Lung microvascular endothelial cell (primary cell): ENCODE measurements at places on chromosomes 2 and 18. TPM values are rescaled to one million over a fixed set of nuclear protein-coding genes. Genes with fewer than 3 reads are reported as not detected.

DNA sequence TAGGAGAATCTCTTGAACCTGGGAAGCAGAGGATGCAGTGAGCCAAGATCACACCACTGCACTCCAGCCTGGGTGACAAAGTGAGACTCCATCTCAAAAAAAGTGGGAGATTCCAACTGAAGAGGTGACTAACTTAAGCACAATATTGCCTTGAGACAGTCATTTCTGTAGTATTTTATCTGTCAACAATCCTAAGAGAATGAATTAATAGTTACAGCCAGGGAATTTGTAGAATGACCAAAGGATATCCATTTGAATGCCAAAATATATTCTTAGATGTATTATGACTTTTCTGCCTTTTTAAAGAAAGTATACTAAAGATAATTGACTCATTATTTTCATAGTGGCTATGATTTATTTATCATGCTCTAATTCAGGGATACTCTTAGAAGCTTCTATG lies 40.7 kb upstream of the CCDC150 start:
- DNase-seq, result no peak

- DNase-seq, result peak; percentile 72
Measured at GRCh38 chr2:218582076-218582475, 13.4 kb downstream of the CNOT9 start.

DNA sequence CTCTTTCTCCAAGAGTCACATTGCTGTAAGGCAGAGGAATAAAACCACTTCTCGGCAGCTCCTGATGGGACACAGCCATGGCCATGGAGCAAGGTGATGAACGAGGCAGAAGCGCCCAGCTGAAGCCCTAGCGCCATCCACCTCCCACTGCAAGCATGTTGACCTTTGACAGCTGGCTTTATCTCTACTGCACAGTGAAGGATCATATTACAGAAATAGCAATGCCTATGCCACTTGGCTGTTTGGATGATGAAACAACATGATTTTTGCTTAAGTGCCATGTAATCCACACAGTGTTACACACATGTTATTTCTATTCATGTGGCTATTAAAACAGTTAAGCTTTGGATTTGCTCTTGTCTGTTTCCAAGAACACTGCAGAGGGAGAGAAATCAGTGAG lies 167.7 kb downstream of the VAPA start:
- DNase-seq, result no peak

- DNase-seq, result peak; percentile 23
Measured at GRCh38 chr2:157497638-157498314, 53.9 kb upstream of the CYTIP start.

DNA sequence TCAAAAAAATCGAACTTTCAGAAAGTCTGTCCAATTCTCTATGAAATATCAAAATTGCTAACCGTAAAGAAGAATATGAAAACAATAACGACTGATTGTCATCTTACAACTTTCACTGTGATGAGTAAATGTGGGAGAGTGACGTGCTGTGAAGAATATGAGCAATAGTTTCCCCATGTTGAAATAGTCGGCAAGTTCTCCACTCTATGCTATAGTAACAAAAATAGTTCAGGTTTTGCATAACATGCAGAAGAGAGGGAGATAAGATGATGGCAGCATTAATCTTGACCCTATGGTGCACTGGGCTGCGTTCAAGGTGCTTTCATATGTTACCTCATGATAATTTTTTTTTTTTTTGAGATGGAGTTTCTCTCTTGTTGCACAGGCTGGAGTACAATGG lies 196.8 kb upstream of the CYRIA start:
- no peak for DNase-seq

GRCh38 chr2:129233751-129234406 lies 745.6 kb upstream of the RAB6C start:
- no peak for DNase-seq

DNA sequence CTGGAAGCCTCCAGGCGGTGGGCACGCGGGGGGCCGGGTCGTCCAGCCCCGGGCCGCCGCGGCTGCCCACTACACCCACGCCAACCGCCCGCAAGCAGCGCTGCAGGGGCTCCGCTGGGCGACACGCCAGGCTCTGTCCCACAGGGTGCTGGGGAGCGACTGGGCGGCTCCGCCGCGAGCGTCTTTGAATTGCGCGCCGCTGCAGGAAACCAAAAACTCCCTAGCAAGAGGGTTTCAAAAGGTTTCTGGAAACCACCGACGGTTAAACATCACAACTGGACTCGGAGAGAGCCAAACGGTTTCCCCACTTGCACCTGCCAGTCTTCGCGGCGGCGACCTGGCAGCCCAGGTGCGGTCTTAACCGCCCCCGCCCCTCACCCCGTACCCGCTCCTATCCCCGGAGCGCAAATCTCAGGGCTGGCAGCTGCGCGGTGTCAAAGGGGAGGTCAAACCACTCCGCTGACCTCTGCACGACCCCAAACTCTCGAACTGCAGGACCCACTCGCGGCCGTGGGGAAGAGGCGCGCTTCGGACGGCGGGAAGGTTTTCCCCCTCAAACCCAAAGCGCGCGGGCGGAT lies 1.0 kb downstream of the CXCR4 start:
- peak; percentile 31 for DNase-seq

The PLGLB2 gene
- 0.87 and 1.2 TPM in 2 replicates for total RNA-seq

The ATG16L1 gene
- total RNA-seq, result 18.1 and 26.2 TPM in 2 replicates

The FNDC4 gene
- 8.3 and 10.9 TPM in 2 replicates for total RNA-seq

The SERPINE2 gene
- 1.6 and 5.7 TPM in 2 replicates for total RNA-seq

The DSG4 gene
- total RNA-seq, result not detected in 2 replicates

The COL4A4 gene
- under 0.01 TPM in 1 of 2 replicates, not detected in the other for total RNA-seq
